ENCODE measurements at places on chromosomes 4 and X.
A peak's percentile ranks its signal among the peaks of the same experiment; 100 is the strongest.

GRCh38 chr4:16916719-16917337 is 18.4 kb upstream of the LDB2 start:
- peak; percentile 77 for DNase-seq

GRCh38 chr4:80266253-80266901 is at the start of gene FGF5:
Gene FGF5, plus strand, starts transcription at chr4:80266664. Its CDS starts 161 bp downstream, at chr4:80266825.
- DNase-seq, result no peak

DNA sequence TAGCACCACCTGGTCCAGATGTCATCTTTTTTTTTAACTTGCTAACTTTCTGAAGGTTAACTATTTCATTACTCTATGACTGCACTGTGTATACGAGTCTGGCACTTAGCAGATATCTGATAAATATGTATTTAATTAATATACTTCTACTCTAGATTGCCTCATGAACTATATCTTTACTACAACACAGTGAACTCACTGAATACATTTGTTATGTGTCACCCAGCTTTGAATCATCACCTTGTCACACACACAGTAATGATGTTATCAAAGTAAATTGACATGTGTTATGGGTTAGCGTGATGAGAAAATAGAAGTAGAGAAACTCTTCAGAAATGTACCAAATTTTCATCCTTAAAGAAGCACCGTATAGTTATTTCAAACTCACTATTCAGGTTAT is 419.3 kb upstream of the ADGRL3 start:
- no peak for DNase-seq

- DNase-seq, result no peak
These were observed 27.2 kb upstream of the IGSF1 start for GRCh38 chrX:131316260-131316659.

DNA sequence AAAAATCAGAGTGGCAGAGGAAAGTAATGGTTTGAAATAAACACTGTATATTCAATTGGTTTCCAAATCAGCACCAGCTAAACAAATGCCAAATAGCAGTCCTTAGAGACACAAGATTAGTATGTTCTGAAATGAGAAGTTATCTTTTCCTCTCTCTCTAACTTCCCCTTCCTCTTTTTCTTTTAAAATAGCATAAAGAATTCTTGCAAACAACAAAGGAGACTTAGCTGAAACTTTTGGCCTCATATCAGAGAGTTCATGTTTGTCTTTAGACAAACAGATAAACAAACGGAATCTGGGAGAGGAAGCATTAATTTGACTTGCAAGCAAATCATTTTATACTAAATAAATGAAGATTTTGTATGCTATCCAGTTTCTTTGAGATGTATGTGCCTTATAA is 399.0 kb downstream of the GBA3 start:
- DNase-seq, result no peak

DNA sequence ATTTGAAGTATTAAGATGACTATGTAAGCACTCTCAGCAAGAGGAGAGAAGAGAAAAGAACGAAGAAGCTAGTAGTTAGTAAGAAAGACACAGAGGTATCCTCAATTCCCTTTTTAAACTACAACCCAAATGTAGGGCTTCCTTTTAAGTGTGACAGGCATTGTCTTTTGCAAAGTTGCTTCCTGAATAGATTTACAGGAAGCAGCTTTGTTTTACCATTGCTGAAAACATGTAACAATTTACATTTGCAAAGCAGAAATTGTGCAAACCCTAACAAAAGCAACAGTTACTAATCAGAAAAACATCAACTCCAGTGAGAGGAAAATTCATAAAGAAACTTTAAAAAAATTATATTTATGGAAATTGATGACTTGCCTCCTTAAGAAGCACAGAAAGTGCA is 96.4 kb downstream of the FAM13A start:
- no peak for DNase-seq

GRCh38 chr4:156169011-156169410 is 215.3 kb upstream of the CTSO start:
- DNase-seq, result peak; percentile 72

DNA sequence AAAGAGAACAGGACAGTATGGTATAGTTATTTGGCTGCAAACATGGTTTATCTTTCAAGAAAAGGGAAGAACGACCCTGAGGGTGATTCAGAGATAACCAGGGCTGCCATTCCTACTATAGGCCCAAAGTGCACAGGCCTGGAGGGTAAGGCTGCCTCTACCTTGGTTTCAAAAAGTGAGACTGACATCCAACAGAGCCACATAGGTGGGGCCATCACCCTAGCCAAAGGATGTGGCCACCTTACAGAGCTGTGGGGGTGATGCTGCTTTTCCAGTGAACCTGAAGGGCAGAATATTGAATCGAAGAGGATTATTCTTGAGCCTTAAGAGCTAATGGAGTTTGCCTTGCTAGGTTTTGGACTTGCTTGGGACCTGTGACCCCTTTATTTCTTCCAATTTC is 15.7 kb downstream of the SH2D1A start:
- DNase-seq, result no peak

- DNase-seq, result no peak
These were observed 68.7 kb upstream of the ADAD1 start for GRCh38 chr4:122309988-122310626.

DNA sequence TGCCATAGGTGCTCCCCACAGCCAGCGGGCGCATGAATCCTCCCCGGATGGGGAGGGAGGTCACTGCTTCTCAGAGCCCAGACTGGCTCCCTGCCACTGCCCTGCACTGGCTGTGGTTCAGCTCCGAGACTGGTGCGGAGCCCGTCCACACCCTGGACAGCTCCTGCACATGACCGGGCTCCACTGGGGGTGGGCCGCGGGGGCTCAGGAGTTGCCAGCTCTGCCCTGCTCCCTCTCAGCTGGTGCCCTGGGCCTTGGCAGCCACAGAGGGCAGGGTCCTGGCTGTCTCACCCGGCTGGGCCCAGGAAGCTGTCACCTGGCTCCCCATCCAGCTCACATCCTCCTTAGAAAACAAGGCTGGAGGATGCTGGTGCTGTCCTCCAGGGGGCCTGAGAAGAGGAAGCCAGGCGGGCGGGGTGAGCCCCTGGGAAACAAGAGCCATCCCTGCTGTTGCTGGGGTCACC is 64.9 kb upstream of the ADRA2C start:
- no peak for DNase-seq

DNA sequence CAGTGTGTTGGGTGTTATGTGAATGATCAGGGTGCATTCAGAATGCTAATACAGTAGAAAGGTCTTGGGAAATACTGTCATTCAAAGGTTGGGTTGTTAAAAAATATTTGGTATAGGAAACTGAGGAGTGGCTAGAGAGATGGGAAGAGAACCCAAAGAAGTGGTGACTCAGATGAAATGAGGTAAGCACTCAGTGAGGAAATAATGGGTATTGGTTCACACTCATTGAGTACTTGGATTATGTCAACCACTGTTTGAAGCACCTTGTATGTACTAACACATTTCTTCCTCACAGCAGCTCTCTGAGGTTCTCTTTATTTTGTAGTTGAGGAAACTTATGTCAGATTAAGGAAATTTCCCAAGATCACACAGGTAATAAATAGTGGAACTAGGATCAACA is 40.8 kb upstream of the NUDT6 start:
- no peak for DNase-seq

GRCh38 chr4:14880805-14881204 is 121.5 kb upstream of the CPEB2 start:
- no peak for DNase-seq

DNA sequence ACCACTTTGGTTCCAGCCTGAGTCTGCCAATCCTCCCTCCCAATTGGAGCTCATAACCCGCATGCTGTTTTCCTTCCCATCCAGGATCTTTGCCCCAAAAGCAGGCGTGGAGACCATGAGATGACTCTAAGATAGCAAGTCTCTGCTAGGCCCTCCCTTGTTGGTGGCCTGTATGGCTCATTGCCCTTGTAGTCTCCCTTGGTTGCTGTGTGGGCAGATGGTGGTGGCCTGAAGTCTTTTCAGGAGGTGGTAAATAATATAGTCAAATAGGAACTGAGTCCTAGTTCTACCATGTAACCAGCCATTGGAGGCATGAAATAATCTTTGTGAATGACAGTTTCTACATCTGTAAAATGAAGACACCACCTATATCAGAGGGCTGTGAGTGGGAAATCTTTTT is 1.2 kb downstream of the ATP6AP1 start:
- no peak for DNase-seq

GRCh38 chr4:136742333-136742732 is 790.0 kb downstream of the PCDH18 start:
- no peak for DNase-seq

- DNase-seq, result no peak
These were observed 236.1 kb upstream of the LDB2 start for GRCh38 chr4:17134565-17134964.

DNA sequence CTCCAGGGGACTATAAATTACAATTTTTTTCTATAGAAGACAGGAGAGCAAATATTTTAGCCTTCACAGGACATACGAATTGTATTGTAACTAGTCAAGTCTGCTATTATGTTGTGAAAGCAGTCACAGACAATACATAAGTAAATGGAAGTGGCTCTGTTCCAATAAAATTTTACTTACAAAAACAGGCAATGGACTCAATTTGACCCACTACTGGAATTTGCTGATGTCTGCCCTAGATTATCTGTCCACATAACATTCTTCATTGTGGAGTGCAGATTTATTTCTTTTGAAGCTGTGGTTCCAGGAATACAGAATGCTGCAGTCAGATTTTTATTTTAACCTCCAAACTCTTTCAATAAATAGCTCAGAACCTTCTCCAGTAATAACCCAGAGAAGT is 330.3 kb downstream of the PPP4R3C start:
- DNase-seq, result no peak

- DNase-seq, result no peak
These were observed 153.4 kb upstream of the ANK2 start for GRCh38 chr4:112895811-112896608.

- DNase-seq, result no peak
These were observed 738.4 kb downstream of the PCDH18 start for GRCh38 chr4:136793848-136794247.

- no peak for DNase-seq
These were observed 338.9 kb downstream of the PTTG2 start for GRCh38 chr4:38298868-38299713.

DNA sequence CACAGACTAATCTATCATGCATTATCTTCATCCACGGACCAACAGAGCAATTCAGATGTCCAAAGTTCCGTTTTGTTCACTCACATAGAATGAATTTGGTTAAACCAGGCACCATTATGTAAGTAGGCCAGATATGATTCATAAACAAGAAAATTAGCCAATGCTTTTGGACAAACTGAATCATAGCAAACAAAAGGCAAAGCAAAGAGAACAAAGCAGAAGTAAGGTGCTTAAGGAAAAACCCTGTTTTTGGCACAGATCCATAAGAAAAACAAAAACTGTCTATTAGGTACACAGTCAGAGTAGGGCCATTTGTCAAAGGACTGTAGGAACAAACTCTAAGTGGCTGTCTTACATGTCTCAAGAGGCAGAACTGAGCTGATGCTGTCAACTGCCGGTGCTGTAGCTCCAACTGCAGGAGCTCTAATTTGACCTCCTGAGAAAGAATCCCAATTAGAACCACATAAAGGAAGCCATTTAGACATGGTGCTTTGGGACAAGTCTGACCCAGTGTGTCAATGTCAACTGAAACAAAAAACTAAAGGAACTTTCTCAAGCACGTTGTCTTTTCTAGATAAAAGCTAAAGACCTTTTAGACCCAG is 146.7 kb downstream of the COL25A1 start:
- DNase-seq, result no peak

DNA sequence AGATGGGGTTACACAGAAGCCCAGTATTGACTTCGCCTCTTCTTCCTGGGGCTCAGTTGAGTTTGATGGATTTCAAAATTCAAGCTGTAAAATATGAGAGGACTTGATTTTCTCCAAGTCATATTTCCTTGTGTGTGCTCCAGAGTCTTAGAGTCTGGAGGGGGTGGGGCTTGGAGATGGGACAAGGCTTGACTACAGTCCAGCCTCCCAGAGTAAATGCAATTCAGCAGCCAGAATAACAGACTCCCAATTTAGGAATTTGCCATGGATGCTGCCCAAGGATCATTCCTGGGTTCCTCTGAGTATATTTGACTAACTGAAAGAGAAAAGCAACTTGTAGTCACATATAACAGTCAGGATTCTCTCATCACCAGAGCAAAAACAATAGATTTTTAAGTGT is 53.7 kb upstream of the RBPJ start:
- DNase-seq, result peak; percentile 84

- DNase-seq, result no peak
These were observed 27.4 kb downstream of the TAF7L start for GRCh38 chrX:101263766-101264165.

GRCh38 chrX:97895751-97896150 is 1012.0 kb downstream of the RPA4 start:
- DNase-seq, result no peak

DNA sequence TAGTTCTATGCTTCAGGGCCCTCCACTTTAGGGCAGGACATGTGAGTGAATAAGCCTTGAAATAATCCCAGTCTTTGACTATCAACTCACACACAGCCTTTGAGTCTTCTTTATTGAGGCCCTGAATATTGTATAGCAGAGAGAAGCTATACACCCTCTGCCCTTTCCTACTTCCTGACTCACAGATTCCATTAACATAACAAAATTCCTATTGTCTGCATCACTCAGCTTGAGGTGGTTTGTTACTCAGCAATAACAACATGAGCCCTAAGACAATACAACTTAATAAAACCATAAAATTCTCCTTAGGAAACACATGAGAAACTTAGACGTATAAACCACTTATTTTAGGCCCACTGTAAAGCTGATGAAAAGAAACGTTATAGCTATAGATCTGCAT is 680.3 kb upstream of the DIAPH2 start:
- DNase-seq, result no peak

- no peak for DNase-seq
These were observed 15.3 kb upstream of the TASL start for GRCh38 chrX:30592831-30593230.

- no peak for DNase-seq
These were observed 196.0 kb upstream of the PSAPL1 start for GRCh38 chr4:7630568-7631287.

GRCh38 chrX:15143050-15143824 is 126.6 kb downstream of the ASB9 start:
- peak; percentile 80 for DNase-seq

- DNase-seq, result no peak
These were observed 62.3 kb upstream of the ADAMTS3 start for GRCh38 chr4:72631296-72631695.

DNA sequence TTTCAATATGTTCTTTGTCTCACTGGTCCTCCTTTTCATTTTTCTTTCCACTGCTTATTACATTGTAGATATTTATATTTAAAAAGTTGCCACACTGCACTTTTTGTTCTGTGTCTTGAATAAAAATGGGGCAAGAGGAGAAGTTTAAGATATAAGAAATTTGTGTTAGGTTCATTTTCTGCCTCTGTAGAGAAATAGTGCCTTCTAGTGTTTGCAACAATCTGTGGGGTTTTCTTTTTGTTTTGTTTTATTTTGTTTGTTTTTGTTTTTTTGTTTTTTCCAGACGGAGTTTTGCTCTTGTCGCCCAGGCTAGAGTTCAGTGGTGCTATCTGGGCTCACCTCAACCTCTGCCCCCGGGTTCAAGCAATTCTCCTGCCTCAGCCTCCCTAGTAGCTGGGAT is 20.1 kb upstream of the SMIM14 start:
- DNase-seq, result no peak
